ENCODE measurements at places on chromosomes 13 and 19.

GRCh38 chr19:35528218-35529038 is at the start of gene SBSN:
SBSN (minus strand) TSS chr19:35528311; CDS start chr19:35528281, 30 bp downstream.
- no peak for DNase-seq

- DNase-seq = no peak
These were observed 104.0 kb upstream of the GPR12 start for GRCh38 chr13:26864576-26864975.

DNA sequence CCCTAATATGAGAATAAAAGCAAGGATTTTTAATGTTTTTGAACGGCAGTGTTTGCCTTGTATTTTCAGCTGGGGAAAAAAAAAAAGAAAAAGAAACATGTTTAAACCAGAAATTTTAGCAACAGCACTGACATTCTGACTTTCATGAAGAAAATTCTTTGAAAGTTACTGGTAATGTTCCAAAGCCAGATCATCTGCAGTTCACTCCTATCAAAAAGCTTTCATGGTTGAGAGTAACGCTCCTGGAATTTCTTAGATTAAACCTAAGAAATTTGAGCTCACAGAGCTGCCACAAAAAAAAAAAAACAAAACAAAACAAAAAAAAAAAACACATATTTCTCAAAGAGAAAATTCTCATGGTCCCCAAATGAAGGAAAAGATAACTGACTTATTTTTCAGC is 1106.7 kb downstream of the EFNB2 start:
- no peak for DNase-seq

- no peak for DNase-seq
These were observed 449.3 kb downstream of the PCDH9 start for GRCh38 chr13:66780814-66781213.

- DNase-seq = no peak
These were observed 9.3 kb upstream of the PSPC1 start for GRCh38 chr13:19791953-19792537.

GRCh38 chr19:54047616-54048015 is 16.1 kb downstream of the VSTM1 start:
- no peak for DNase-seq

- DNase-seq = no peak
These were observed 23.9 kb upstream of the PSG4 start for GRCh38 chr19:43229315-43229714.

Data from GM19239 (cell line).